ENCODE measurements at places on chromosomes 7 and 10.
A peak's percentile ranks its signal among the peaks of the same experiment; 100 is the strongest.

DNA sequence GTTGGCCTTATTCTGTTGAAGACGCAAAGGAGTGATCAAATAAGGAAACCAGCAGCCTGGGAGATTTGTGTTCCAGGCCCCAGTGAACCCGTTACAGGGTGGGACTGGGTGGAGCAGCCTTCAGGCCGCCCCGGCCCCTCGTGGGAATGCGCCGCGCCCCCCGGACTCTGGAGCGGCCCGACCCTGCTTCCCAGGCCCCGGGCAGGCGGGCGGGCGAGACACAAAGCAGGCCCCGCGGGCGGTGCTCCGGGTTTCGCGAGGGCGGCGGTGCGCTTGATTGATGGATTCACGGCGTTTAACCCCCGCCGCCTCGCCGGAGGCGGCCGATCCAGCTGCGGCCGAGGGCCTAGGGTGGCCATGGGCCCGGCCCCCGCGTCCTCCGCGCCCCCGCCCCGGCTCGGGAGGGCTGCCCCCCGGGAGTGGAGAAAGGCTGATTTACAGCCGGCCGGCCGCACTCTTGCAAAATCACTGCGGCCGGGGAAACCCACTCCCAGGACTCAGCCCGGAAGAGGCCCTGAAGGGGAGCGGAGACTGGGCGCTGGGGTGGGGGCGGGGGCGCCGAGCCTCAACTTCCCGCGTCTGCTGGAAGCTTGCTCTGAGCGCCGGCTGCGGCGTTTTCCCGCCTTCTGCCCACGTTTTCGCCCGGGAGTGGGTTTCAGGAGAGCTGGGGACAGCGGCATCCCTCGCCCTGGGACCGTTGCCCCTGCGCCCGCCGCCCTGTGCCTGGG, 299.6 kb upstream of the NFE2L3 start:
- no peak for DNase-seq

DNA sequence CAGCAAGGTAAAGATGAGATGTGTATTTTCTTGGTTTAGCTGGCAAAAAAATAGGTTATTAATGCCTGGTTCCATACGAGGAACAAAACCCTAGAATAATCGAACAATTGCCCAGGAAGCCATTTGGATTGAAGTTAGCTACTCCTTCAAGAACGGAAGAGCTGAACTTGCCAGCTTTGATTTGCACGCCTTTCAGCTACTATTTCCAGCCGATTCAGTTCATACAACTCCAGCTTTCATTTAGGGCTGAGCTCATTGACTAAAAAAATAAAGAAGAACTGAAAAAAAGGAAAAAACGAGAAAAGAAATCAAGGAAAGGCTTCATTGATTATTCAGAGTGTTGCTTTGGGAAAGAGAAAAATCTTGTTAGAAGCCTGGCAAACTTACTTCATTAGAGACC, 60.4 kb downstream of the PTN start:
- DNase-seq, result no peak

DNA sequence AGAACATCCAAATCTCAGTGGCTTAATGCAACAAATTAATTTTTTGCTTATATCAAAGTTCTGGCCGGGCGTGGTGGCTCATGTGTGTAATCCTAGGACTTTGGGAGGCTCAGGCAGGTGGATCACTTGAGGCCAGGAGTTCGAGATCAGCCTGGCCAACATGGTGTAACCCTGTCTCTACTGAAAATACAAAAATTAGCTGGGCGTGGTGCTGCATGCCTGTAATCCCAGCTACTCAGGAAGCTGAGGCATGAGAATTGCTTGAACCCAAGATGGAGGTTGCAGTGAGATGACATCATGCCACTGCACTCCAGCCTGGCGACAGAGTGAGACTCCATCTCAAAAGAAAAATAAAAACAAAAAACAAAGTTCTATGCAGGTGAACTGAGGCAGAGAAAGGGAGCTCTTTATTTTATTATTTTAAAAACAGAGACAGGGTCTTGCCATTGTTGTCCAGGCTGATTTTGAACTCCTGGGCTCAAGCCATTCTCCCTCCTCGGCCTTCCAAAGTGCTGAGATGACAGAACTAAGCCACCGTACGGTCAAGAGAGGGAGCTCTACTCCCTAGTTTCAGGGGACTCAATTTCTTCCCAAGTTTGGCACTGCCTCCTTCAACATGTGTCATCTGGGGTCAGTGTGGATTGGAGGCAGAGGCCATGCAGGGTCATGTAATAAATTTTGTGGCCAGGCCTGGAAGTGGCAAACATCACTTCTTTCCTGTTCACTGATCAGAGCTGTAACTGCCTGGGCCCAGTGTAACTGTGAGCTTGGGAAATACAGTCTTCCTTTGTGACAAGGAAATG, 2.4 kb downstream of the ADCK2 start:
- no peak for DNase-seq

GRCh38 chr10:89241486-89242344, 9.9 kb downstream of the LIPA start:
- no peak for DNase-seq

DNA sequence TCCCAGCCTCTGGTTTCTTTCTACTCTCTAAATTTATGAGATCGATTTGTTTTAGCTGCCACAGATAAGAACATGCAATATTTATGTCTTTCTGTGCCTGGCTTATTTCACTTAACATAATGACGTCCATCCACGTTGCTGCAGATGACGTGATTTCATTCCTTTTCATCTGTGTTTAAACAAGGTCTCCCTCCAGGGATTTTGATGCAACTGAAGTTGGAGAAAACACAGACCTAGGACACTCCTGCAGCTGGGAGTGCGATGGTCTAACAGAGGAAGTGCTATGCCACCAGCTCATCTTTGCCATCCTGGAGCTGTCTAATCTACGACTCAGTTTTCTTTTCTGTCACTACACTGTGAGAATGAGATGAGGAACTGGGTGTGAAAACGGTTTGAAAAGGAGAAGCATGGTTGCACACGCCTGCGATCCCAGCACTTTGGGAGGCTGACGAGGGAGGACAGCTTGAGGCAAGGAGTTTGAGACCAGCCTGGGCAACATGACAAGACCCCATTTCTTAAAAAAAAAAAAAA, 1.5 kb upstream of the KCTD7 start:
- DNase-seq, result no peak

DNA sequence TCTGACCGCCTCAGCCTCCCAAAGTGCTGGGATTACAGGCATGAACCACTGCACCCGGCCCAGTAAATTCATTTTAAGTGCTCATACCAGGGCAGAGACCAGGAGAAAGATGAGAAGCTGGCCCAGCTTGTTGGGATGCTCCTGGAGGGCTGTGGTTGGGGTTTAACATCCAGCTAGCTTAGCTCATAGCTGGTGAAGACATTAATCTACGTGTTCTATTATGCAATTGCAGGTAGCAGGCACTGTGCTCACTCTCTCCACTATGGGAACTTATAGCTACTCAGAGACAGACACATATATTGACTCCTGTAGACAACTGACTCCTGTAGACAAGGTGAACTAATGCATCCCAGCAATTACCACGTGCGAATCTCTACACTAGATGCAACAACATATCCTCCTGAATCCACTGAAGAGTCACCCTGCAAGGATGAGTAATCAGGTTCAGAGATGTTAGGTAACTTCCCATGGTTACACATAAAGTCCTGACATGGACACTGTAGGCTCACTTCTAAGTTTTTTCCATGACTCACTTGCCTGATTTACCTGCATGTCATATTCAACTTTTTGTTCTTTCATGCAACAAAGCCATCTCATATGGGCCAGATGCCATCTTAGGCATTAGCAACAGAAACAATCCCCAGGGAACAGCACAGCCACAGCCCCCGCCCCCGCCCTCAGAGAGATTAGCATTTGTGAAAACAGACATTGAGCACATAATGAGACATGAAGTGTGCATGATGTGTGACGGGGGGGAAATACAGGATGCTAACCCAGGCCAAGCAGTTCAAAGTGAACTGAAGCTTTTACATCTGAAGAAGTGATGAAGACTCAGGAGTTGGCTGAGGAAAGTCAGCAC, 37.2 kb downstream of the ERLIN1 start:
- DNase-seq, result peak; percentile 41

DNA sequence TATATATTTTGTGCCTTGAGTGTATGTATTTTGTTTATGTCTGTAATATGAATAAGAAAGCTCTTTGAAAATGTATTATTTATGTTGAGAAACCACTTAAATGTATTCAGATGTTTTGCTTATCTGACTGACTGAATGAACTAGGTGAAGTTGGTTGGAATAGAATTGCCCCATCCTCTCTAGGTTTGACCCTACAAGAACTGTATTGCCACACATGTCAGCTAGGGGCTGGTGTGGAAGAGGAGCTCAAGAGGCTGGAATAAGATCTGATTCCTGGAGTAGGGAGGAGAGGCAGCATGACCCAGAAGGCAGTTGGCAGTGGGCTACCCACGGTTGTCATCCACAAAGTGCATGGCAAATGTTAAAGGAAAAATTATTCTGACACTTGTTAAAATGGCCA, 9.1 kb downstream of the SSMEM1 start:
- no peak for DNase-seq

DNA sequence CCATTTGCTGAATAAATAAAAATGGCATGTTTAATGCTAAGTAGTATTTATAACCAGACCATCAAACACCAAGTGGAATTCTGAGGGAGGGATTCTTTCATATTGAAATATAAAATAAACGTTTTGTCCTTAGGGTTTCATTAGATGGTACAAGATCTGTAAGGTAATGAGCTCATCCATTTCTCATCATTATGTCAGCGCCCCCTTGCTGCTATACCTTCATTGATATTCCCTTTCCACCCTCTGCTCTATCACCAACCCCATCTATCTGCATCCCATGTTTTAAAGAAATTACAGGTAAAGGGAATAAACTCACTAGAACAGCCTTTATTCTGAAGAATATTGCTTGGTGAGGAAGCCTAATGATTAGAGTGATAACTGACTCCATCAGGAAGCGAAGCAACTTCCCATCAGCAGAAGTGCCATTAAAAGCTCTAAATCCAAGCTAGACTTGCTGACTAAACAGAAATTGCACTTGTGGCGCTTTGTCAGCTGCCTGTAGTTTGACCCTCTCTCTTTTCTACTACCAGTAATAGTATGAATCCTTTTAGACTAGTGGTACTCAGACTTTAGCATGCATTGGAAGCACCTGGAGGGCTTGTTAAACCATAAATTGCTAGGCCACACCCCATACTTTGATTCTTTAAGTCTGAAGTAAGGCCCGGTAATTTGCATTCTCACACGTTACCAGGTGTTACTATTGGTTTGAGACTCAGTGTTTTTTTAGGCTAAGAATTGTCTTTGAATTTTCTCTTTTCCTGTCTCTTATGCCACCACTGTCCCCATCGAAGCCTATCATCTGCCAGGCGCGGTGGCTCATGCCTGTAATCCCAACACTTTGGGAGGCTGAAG, 27.5 kb downstream of the ADD3 start:
- DNase-seq, result no peak

GRCh38 chr7:24395512-24395911, 111.5 kb downstream of the NPY start:
- no peak for DNase-seq

DNA sequence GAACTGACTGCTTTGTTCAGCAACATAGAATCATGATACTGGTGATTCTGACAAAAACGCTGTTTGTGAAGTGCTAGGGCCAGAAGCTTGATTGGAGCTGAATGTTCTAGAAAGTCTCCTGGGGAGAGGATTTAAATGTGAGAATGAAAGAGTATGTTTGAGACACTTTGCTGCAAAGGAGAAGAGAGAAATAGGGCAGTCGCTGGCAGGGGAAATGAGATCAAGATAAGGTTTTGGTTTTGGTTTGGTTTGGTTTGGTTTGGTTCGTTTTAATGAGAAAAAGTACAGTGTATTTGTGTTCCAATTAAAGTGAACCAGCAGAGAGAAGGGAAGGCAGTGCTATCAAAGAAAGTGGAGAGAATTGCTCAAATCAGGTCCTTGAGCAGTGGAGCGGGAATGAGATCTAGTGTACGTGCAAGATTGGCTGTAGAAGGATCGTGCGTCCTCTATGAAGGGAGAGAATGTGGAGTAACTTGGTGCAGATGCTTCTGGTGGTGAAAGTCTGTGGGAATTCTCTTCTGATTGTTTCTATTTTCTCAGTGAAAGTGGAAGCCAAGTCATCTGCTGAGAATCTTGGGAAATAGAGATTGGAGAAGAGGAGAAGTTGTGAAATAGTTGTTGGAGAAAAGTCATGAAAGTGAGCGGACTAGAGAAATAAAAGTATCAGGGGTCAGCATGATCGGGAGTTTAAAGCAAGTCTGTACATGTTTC, 270.5 kb downstream of the CCDC3 start:
- DNase-seq, result no peak

DNA sequence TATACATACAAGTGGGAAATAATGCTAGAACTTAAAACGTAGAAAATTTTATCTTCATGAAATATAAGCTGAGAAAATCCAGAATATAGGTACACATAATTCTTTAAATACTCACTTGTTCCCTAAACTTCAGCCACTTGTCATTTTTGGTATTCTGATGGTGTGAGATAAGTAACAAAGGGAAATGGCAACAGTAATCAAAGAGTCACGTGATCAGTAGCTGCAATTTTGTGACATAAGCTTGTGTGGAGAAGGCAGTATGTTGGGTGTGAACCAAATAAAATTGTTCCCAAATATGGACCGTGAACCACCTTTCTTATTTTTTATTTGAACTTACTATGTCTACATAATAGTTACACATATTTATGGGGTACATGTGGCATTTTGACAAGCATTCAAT, 650.3 kb upstream of the ADARB2 start:
- no peak for DNase-seq

- DNase-seq, result no peak
These were observed 39.7 kb upstream of the ENO4 start for GRCh38 chr10:116809483-116810119.

DNA sequence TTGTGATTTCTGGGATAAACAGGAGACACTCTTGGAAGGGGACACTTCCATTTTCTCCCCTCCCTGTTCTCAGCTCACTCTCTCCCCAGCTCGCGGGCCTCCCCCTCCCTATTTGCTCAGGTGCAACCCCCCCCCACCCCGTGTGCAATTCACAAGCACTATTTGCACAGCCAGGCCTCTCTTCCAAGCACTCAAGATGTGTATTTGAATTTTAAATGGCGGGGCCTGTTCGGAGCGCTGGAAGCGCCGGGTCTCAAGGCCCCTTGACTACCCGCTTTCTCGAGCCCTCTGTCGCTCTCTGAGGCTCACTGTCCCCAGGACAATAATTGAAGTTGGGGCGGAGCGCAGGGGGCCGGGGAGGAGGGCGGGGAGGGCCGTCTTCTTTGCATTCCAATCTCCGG, 7.8 kb downstream of the SHH start:
- DNase-seq, result no peak

DNA sequence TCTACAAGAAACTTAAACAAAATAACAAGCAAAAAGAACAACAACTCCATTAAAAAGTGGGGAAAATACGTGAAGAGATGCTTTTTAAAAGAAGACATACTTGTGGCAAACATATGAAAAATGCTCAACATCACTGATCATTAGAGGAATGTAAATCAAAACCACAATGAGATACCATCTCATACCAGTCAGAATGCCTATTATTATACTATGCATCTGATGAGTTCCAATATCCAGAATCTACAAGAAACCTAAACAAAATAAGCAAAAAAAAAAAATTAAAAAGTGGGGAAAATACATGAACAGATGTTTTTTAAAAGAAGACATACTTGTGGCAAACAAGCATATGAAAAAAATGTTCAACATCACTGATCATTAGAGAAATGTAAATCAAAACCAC, 29.6 kb upstream of the AKR1C3 start:
- no peak for DNase-seq

- DNase-seq, result no peak
These were observed 67.2 kb downstream of the SKIDA1 start for GRCh38 chr10:21458126-21458871.

GRCh38 chr10:86066696-86067095, 299.9 kb downstream of the GRID1 start:
- no peak for DNase-seq

- no peak for DNase-seq
These were observed 89.7 kb upstream of the ZPBP start for GRCh38 chr7:50182759-50183158.

- no peak for DNase-seq
These were observed 185.5 kb upstream of the SH2B2 start for GRCh38 chr7:102101111-102101551.

All from stimulated activated CD4-positive, alpha-beta T cell treated with anti-CD3 and anti-CD28 coated beads, Interleukin-15, amount 100 ng/mL, for 48 hours (primary cell).